ENCODE measurements at places on chromosomes 5 and 9. TPM values are rescaled to one million over a fixed set of nuclear protein-coding genes. Genes with fewer than 3 reads are reported as not detected.

GRCh38 chr5:149094996-149095395 lies 32.1 kb upstream of the SH3TC2 start:
- DNase-seq: no peak
- H3K4me3 ChIP-seq: no peak overlapping the region
- H3K27me3 ChIP-seq: peaks cover 5% of the 10 kb centered on the region
- no peaks in the 10 kb centered on the region for H3K4me1 ChIP-seq

DNA sequence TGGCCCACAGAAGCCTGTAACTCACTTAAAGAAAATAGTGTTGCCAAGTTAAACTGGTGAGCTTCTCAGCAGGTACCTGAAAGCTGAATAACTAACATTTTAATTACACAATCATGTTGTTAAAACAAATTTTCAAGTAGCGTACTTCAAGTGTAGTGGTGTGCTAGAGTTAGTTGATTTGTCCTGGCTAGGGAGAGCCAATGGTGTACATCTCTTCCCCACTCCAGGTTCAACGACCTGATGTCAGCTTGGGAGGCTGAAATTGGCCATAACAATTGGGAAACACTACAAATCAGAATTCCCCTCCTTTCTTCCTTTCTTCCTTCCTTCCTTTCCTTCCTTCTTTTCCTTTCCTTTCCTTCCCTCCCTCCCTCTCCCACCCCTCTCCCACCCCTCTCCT lies 295.3 kb upstream of the SLC24A2 start:
- no peak for DNase-seq
- peaks cover 5% of the 10 kb centered on the region for H3K27me3 ChIP-seq
- no peaks in the 10 kb centered on the region for H3K4me1 ChIP-seq
- no peak overlapping the region for H3K27ac ChIP-seq

GRCh38 chr5:152869971-152870370 lies 464.9 kb upstream of the NMUR2 start:
- no peak for DNase-seq
- H3K27me3 ChIP-seq: no peaks in the 10 kb centered on the region
- H3K36me3 ChIP-seq: no peaks in the 10 kb centered on the region
- no peak overlapping the region for H3K27ac ChIP-seq

DNA sequence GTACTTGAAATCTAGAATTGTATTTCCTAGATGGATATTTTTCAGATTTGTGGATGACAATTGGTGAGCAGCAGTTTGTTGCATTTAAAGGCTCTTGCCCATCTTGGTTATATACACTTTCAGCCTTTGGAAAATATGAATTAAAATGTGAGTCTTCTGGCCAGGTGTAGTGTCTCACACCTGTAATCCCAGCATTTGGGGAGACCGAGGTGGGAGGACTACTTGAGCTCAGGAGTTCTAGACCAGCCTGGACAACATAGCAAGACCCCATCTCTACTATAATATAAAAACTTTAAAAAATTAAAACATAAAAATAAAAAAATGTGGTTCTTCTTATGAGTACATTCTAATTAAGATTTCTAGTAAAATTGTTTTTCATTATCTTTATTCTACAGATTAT lies 102.0 kb downstream of the MTREX start:
- H3K27me3 ChIP-seq: no peaks in the 10 kb centered on the region
- DNase-seq: no peak
- no peak overlapping the region for H3K27ac ChIP-seq
- H3K4me3 ChIP-seq: no peak overlapping the region
- H3K4me1 ChIP-seq: peaks cover 12% of the 10 kb centered on the region

- no peak overlapping the region for H3K27ac ChIP-seq
- no peak for DNase-seq
Observed at GRCh38 chr9:76558465-76558864, 99.5 kb downstream of the GCNT1 start.

GRCh38 chr5:57482671-57483106 lies at the start of gene ACTBL2:
ACTBL2 (minus strand) TSS chr5:57482811; CDS start chr5:57482707, 104 bp downstream.
- H3K27me3 ChIP-seq: peaks cover 32% of the 10 kb centered on the region
- no peak within 1 kb of the TSS for H3K4me3 ChIP-seq
- H3K27ac ChIP-seq: no peak within 1 kb of the TSS
- DNase-seq: no peak
- peaks cover 4% of the 10 kb centered on the region for H3K36me3 ChIP-seq

- no peaks in the 10 kb centered on the region for H3K36me3 ChIP-seq
- no peak overlapping the region for H3K4me3 ChIP-seq
- H3K27ac ChIP-seq: no peak overlapping the region
- DNase-seq: no peak
- H3K4me1 ChIP-seq: no peaks in the 10 kb centered on the region
Observed at GRCh38 chr9:84079994-84080393, 99.4 kb downstream of the RMI1 start.

Gene OR13C2
- total RNA-seq: not detected

- H3K4me1 ChIP-seq: peaks cover 4% of the 10 kb centered on the region
- peaks cover 72% of the 10 kb centered on the region for H3K27me3 ChIP-seq
- peaks cover 3% of the 10 kb centered on the region for H3K36me3 ChIP-seq
- no peak overlapping the region for H3K27ac ChIP-seq
Observed at GRCh38 chr5:170353961-170354360, 35.2 kb downstream of the KCNMB1 start.

- H3K4me3 ChIP-seq: no peak overlapping the region
- H3K36me3 ChIP-seq: no peaks in the 10 kb centered on the region
- no peak overlapping the region for H3K27ac ChIP-seq
- peaks cover 49% of the 10 kb centered on the region for H3K27me3 ChIP-seq
- peaks cover 3% of the 10 kb centered on the region for H3K4me1 ChIP-seq
- DNase-seq: no peak
Observed at GRCh38 chr5:179184521-179185050, 124.4 kb downstream of the ZNF354C start.

DNA sequence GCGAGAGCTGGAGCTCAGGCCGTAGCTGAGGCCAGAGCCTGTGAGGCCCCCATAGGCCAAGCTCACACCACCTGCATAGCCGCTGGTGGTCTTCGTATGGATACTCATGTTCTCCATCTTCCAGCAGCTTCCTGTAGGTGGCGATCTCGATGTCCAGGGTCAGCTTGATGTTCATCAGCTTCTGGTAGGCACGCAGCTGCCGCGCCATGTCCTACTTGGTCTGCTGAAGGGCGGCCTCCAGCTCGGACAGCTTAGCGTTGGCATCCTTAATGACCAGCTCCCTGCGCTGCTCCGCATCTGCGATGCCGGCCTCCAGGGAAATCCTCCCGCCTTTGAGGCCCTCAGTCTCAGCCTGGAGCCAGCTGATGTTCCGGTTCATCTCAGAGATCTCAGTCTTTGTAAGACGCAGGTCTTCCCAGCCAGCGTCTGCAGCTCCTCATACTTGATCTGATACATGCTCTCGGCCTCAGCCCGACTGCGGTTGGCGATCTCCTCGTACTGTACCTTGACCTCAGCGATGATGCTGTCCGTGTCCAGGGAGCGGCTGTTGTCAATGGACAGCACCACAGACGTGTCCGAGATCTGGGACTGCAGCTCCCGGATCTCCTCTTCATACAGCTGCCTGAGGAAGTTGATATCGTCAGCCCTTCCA lies 172.1 kb downstream of the PPP2R2B start:
- peaks cover 7% of the 10 kb centered on the region for H3K4me1 ChIP-seq
- peaks cover 2% of the 10 kb centered on the region for H3K36me3 ChIP-seq
- H3K4me3 ChIP-seq: no peak overlapping the region
- no peak for DNase-seq

Gene PTGR1
- total RNA-seq: 2.0 TPM

DNA sequence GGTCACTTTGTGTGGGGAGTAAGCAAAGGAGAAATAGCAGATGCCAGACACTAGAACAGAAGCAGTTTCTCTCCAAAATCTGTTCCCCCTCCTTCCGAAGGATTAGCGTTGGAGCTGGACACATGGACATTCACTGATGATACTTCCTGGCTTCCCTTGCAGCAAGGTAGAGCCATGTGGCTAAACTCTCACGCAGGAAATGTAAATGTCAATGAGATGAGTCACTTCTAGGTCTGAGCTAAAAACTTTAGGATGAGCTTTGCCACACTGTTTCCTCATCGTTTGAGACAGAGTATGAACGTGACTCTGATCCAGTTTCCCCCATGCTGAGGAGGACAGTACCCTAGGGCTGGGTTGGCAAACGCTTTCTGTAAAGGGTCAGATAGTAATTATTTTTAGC lies 5.1 kb downstream of the BHMT2 start:
- no peaks in the 10 kb centered on the region for H3K36me3 ChIP-seq
- no peak overlapping the region for H3K27ac ChIP-seq
- H3K4me3 ChIP-seq: no peak overlapping the region
- peaks cover 34% of the 10 kb centered on the region for H3K27me3 ChIP-seq
- peaks cover 5% of the 10 kb centered on the region for H3K4me1 ChIP-seq

DNA sequence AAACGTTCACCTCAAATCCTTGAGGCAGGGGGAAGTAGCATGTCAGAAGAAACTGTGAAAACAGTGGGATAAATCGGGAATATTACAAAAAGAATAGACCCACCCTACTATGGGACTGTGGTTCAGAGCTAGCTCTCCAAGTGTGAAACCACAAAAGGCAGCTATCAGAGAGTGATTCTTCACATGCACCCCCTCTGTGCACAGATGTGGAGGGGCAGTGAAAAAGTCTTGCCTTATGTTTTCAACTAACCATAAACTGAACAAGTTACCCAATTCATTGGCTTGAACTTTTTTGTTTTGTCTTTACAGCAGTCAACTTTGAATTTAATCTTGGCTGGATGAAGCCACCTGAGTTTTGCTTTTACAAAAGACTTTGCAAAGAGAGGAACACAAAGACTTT lies 98.8 kb upstream of the NR4A3 start:
- DNase-seq: no peak
- peaks cover 24% of the 10 kb centered on the region for H3K4me1 ChIP-seq
- no peaks in the 10 kb centered on the region for H3K27me3 ChIP-seq
- no peak overlapping the region for H3K4me3 ChIP-seq
- H3K36me3 ChIP-seq: peaks cover under 1% of the 10 kb centered on the region
- no peak overlapping the region for H3K27ac ChIP-seq

DNA sequence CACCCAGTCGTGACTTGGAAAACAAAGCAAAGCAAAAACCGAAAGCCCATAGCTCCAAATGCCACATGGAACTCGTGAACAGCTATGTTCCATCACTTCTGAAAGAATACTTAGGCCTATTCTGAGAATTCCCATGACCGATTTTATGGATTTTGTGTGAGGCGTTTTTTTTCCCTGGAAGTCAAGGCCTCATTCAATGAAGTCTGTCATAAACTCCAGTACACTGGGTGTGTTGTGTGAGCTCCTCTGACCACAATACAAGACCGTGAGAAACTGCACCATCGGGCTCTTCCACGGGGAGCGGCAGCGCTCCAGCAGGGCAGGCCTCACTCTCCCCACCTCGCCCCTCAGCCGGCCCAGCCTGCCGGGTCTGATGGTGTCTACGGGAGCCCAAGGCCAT lies 209.5 kb downstream of the FANCC start:
- DNase-seq: no peak
- peak overlapping the region; percentile 62 for H3K27ac ChIP-seq
- no peaks in the 10 kb centered on the region for H3K36me3 ChIP-seq
- H3K4me3 ChIP-seq: no peak overlapping the region
- H3K27me3 ChIP-seq: no peaks in the 10 kb centered on the region

GRCh38 chr5:114450437-114450836 lies 88.6 kb downstream of the KCNN2 start:
- H3K27me3 ChIP-seq: peaks cover 17% of the 10 kb centered on the region
- H3K4me3 ChIP-seq: no peak overlapping the region
- no peak overlapping the region for H3K27ac ChIP-seq
- no peaks in the 10 kb centered on the region for H3K36me3 ChIP-seq
- DNase-seq: no peak

DNA sequence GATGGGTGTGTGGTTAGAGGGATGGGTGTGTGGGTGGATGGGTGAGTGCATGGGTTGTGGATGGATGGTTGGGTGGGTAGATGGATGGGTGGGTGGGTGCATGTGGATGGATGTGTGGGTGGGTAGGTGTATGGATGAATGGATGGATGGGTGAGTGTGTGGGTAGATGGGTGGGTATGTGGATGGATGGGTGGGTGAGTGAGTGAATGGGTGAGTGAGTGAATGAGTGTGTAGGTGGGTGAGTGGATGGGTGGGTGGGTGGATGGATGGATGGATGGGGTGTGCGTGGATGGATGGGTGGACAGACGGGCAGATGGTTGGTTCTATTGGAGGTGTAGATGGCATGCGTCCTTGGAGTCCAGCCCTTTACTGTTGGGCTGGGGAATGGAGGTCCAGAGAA lies 17.2 kb downstream of the STKLD1 start:
- no peaks in the 10 kb centered on the region for H3K36me3 ChIP-seq
- no peak for DNase-seq
- no peak overlapping the region for H3K4me3 ChIP-seq
- H3K4me1 ChIP-seq: peaks cover 7% of the 10 kb centered on the region
- no peak overlapping the region for H3K27ac ChIP-seq

Gene KIF4B
- total RNA-seq: not detected

GRCh38 chr5:35908814-35909213 lies 29.6 kb downstream of the CAPSL start:
- DNase-seq: no peak
- no peak overlapping the region for H3K4me3 ChIP-seq
- H3K27me3 ChIP-seq: no peaks in the 10 kb centered on the region
- H3K27ac ChIP-seq: no peak overlapping the region
- no peaks in the 10 kb centered on the region for H3K36me3 ChIP-seq
- H3K4me1 ChIP-seq: peaks cover 9% of the 10 kb centered on the region

Gene COL5A1
- 4.2 TPM for total RNA-seq

DNA sequence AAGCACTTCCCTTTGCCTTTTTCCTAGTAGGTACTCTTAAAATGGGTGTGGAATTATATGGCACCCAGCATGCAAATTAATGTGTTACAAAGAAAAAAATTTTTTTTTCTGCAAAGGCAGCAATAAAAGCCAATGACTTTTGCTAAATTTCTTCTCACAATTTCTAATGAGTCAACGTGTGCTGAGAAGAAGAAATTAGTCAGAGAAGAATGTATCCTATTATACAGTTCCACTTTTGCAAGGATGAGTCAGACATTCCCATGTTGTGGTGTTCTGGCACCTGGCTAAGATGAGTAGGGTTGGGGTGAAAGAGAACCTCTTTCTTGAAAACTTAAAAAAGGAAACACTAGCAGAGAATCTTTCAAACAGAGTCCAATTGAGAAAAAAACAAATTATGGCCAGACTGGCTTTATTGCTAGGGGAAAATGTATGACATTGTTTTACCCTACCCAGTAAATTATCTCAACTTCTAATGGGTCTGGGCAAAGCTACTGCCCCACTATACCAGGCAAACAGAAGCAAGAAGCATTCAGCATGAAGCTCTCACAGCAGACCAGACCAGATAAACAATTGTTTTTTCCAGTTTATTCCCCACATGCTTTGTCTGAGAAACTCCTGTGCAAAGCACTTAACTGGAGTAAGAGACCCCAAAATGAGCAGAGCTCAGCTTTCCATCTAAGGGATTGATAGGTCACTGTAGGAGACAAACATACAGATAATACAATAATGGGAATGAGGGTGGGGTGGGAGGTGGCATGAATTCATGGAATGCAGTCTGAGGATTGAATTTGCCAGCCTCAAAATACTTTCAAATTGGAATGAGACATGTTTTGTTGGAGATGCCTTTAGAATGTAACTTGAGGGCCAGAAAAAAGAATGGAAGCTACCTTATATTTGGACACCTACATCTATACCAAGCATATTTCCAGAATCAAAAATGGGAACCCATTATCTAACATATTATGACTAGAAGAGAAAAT lies 220.8 kb upstream of the RFX3 start:
- no peak overlapping the region for H3K4me3 ChIP-seq
- H3K4me1 ChIP-seq: no peaks in the 10 kb centered on the region
- H3K27me3 ChIP-seq: peaks cover 18% of the 10 kb centered on the region
- H3K36me3 ChIP-seq: no peaks in the 10 kb centered on the region
- H3K27ac ChIP-seq: no peak overlapping the region

GRCh38 chr5:178630951-178631350 lies 4.1 kb upstream of the CLK4 start:
- peaks cover 18% of the 10 kb centered on the region for H3K27me3 ChIP-seq
- H3K36me3 ChIP-seq: peaks cover 2% of the 10 kb centered on the region
- peaks cover 3% of the 10 kb centered on the region for H3K4me1 ChIP-seq
- H3K4me3 ChIP-seq: no peak overlapping the region
- DNase-seq: no peak

Gene PGM5
- 0.16 TPM for total RNA-seq

Gene SEMA5A
- 0.75 TPM for total RNA-seq

Data from T-helper 17 cell (primary cell).